Femur (tissue), 1 donor: ENCODE measurements at places on chromosomes 6 and 20.

GRCh38 chr6:25023781-25024180, 88.0 kb upstream of the RIPOR2 start:
- no peak for DNase-seq

GRCh38 chr6:30615958-30616810, 859 bp downstream of the PPP1R10 start:
- peak; percentile 48 for DNase-seq

DNA sequence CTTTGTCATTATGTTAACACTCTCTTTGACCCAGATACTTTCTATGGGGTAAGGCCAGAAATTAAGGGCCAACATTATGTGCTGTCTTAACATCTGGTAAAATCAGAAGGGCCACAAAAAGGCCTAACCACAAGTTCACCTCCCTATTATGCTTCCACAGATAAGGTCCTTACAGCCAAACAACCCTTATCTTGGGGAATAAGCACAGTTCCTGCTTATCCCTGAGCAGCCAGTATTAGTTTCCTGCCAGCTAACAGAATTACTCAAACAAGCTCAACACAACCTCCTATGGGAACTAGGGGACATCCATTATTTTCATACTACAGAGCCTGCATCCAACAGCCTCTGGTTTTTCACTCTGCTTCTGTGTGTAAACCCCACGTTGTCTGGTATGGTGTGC, 724.8 kb downstream of the HACE1 start:
- no peak for DNase-seq

- DNase-seq = no peak
These were observed 13.6 kb downstream of the COL9A1 start for GRCh38 chr6:70289299-70289698.

DNA sequence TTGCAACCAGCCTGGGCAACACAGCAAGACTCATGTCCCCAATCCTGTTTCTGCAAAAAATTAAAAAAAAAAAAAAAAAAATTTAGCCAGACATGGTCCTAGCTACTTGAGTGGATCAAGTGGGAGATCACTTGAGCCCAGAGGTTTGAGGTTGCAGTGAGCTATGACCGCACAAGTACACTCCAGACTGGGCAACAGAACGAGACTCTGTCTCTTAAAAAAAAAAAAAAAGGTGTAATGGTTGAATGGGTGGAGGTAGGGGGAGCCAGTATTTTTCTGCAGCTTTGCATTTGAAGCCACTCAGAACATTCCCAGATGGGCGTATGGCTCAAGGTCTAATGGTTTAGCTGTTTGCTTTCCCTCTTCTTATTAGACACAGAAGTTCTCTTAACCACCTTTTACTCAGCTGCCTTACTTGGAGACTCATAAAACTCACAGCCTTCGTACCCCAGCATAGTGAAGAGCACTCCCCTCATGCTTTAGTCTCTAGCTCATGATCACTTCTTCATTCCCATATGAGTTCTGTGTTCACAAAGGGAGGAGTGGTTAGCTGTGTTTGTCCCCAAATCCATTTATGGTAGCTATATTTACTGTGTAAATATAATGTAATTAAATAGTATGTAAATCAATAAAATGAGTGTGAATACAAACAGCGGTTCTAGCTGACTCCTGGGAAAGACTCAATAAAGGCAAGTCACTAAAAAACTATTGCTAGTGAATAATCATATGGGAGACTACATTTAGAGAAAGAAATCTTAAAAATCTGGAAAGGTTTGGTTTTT, 9.0 kb downstream of the FKBP1A start:
- DNase-seq = no peak

DNA sequence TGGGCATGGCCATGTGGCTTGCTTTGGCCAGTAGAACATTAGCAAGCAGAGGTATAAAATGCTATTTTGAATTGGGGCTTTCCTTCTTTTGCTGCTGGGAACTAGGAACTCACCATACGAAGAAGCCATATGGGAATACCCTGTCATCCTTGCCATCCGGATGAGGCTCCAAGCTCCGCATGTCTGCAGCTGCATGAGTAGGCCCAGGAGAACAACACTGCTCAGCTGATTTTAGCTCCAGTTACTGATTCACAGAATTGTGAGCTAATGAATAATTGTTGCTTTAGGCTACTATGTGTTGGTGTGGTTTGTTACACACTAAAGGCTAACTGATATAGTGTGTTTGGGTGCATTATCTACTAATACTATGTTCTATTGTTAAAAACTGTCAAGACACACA, 2.7 kb upstream of the PLCB4 start:
- DNase-seq = no peak
